ENCODE measurements at places on chromosomes 6 and 20. TPM values are rescaled to one million over a fixed set of nuclear protein-coding genes. Genes with fewer than 3 reads are reported as not detected.

The PTCRA gene
- not detected for polyA plus RNA-seq

The HDGFL1 gene
- polyA plus RNA-seq = not detected

The MYLK4 gene
- polyA plus RNA-seq = 1.8 TPM

The GRM1 gene
- 0.18 TPM for polyA plus RNA-seq

The IRF4 gene
- polyA plus RNA-seq = 0.18 TPM

The C20orf141 gene
- polyA plus RNA-seq = not detected

The TINAG gene
- polyA plus RNA-seq = 37.3 TPM

The KIF25 gene
- 0.76 TPM for polyA plus RNA-seq

The PACSIN1 gene
- polyA plus RNA-seq = 0.57 TPM

DNA sequence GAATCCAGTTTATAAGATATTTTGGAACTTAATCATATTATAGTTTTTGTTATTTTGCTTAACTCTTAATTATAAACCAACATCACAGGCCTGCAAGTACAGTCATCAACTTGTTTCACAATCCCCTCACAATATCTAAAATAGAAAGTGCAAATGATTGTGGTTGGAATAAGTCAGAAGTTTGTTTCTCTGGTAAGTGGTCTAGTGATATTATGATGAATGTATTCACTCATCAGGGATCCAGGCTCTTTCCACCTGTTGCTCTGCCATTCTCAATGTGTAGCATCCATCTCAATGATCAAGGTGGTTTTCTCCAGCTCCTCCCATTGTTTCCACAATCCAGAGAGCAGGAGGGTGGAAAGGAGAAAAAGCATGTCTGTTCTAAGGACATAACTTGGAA, 54.2 kb downstream of the OPN5 start:
- no peak for DNase-seq

DNA sequence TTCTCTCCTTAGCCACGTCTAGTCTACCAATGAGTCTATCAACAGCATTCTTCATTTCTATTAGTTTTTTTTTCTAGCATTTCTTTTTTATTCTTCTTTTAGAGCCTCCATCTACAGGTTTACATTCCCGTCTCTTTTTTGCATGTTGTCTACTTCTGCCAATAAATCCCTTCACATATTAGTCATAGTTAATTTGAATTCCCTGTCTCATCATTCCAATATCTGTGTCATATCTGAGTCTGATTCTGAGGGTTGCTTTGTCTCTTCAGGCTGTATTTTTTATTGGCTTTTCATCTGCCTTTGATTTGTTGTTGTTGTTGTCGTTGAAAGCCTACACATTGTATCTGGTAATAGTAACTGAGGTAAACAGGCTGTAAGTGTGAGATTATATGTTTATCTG, 104.6 kb downstream of the HMGCLL1 start:
- DNase-seq = no peak

DNA sequence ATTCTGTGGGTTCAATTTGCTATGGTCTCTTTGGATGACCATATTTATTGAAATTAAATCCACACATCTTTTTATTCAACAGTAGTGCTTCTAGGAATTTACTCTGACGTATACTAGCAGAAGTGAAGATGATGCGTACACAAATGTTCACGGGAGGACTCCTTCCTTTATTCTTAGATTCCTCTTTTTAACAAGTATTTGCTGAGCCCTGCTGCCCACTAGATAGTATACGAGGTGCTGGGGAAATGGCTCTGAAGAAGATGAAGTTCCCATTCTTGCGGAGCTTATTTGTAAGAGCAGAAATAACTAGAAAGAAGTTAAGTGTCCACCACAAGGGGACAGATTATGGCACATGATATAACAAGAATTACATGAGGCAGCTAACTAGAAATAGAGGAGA, 145.2 kb downstream of the DOK5 start:
- no peak for DNase-seq

- no peak for DNase-seq
These were observed 316.9 kb downstream of the QKI start for GRCh38 chr6:163731215-163732013.

DNA sequence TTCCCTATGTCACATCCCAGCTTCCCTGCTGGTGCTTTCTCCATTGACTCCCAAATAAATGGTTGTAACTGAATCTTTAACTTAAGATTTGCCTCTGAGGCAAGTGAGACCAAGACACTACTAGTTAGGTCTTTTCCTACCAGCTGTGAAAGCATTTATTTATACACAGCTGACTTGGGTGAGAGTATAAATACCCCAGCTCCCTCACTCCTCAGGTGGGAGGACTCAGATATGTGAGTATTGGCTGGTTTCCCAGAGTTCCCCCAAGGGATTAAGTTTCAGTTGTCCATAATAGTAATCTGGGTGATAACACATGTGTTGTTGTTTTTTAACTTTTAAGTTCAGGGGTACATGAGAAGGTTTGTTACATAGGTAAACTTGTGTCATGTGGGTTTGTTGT, 49.8 kb downstream of the CFAP61 start:
- no peak for DNase-seq

DNA sequence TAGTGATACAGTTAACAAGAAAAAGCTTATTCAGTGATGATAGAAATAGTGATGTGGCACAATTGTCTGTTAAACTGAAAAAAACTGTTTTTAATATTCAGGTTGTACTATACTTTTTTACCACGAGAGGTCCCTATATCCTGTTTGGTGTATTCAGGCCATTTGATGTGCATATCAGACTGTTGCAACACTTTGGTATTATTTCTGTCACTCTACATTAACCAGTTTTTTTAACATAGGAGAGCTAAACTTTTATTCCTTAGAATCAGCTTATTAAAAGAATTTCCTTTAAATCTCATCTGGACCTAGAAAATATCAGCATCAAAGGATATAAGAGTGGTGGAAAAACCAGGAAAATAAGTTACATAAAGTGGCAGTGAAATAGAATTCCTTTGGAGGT, 36.8 kb downstream of the TSPYL4 start:
- DNase-seq = no peak

DNA sequence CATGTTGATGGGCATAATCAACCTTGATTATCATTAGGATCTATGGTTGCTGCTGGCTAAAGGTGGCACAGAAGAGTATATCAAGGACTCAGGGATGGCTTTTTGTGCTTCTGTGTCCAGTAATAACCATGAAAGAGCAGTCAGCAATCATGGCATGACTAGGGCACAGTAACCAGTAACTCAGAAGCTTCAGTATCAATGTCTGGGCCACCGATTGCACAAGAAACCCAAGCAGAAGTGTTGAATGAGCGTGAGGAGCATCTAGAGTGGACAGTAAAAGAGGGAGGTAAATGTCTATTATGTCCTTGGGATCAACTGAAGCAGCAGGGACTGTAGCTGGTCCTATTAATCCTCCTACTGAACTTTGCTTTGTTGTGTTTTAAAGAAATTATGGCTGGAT, 81.5 kb upstream of the F13A1 start:
- DNase-seq = no peak

GRCh38 chr6:32153564-32154513, at the start of gene PPT2:
PPT2 (plus strand) TSS chr6:32154141; CDS start chr6:32154595, 454 bp downstream.
- peak; percentile 94 for DNase-seq

DNA sequence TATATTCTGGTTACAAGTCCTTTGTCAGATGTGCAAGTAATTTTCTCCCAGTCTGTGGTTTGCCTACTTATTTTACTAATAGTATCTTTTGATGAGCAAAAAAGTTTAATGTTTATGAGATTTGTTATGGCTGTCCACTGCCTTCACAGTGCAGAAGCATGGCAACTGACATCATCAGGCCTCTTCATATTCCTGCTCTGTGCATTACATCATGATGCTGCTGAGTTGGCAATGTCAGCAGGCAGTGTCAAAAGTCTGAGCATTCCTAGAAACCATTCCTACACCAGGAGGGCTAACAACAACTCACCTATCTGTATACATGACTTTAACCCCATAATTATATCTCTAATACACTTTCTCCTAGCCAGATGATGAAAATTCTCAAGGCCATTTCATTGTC, 10.8 kb upstream of the OR2B2 start:
- DNase-seq = no peak

GRCh38 chr6:170089963-170090362, 200.9 kb downstream of the DLL1 start:
- DNase-seq = no peak

DNA sequence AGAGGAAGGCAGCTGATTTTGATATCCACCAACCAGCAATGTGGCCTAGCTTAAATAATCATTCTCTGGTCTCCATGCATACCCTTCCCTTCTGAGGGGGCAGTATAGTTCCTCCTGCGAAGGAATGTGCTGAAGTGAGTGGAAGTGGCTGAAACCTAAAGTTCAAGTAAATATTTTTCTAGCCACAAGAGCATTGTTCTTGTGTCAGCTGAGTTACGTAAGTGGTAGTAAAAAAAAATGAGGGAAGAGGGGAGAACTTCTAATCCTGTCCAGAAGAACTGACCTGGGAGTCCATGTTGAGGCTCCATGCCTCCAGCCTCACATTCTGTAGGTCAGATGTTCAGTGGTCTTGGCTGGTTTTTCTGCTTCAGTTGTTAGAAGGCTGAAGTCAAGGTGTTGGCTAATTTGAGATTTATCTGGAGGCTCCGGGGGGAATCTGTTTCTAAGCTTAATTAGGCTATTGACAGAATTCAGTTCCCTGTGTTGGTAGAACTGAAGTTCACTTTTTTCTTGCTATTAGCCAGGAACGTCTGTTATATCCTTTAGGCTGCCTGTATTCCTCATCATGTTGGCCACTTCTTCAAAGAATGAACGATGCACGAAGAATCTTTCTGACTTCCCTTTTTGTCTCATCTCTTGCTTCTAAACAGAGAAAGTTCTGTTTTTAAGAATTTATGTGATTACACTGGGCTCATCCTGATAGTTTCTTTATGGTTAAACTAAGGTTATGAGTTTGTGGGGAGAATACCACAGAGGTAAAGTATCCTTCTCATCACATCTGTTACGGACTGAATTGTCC, 207.1 kb upstream of the PRSS16 start:
- no peak for DNase-seq

DNA sequence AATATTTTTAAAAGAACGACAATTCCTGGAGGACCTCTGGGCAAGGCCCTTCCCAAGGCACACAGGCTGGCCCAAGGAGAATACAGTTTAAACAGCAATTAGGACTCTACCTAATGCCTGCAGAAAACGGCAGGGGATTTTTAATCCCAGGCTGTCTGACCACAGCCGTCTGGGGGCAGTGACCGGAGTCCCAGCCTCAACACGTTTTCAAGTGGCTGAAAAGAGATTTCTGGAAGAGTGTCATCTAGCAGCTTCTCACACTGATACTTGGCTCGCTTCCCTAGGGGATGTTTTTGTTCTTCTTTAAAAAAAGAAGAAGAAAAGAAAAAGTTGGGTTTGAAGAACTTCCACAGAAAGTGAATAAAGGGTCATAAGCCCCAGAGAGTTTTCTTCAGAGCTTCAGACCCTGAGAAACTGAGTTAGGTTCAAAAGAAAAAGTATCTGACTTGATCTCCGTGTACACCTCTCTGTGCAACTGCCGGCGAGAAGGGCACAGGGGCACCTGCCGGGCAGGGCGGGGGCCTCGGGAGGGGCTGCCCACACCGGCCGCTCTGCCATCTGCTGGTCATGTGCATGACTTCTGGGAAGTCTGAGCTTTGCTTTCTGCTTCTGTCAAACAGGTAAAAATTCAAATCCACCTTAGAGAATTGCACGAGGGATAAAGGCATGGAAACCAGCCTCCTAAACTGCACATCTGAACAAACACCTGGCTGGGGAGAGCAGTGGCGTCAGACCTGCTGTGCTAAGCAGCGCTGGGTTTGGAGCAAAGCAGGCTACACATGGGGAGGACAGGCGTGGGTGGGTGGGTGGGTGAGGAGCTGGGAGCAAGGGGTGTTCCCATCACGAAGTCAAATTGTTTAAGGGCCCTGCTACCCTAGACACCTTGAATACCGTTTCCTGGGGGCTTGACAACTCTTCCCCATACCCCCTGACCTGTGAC, 33.0 kb downstream of the RRBP1 start:
- DNase-seq = no peak

DNA sequence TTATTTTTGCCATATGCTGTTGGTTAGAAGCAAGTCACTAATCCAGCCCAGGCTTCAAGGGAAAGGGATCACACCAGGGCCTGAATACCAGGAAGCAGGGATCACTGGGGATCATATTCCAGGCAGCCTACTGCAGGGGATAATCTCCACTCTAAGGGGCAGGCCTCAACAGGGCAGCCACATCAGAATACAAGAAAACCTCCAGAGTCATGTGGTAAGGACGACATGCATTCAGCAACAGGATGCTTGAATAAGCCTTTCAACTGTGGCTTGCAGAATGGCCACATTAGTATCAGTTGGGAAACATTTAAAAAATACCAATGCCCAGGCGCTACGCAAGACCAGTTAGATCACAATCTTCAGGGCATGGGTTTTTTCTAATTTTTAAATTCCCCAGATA, 109.1 kb downstream of the LY86 start:
- DNase-seq = no peak

- DNase-seq = no peak
These were observed 30.6 kb downstream of the SIRPD start for GRCh38 chr20:1526896-1527295.

GRCh38 chr6:129852257-129852858, 8.8 kb downstream of the TMEM244 start:
- no peak for DNase-seq

- peak; percentile 39 for DNase-seq
These were observed 1.0 kb downstream of the CLIC5 start for GRCh38 chr6:46014511-46015118.

GRCh38 chr6:158642097-158642601, 2.4 kb downstream of the DYNLT1 start:
- DNase-seq = no peak

- peak; percentile 17 for DNase-seq
These were observed 164.8 kb downstream of the QKI start for GRCh38 chr6:163579111-163579879.

DNA sequence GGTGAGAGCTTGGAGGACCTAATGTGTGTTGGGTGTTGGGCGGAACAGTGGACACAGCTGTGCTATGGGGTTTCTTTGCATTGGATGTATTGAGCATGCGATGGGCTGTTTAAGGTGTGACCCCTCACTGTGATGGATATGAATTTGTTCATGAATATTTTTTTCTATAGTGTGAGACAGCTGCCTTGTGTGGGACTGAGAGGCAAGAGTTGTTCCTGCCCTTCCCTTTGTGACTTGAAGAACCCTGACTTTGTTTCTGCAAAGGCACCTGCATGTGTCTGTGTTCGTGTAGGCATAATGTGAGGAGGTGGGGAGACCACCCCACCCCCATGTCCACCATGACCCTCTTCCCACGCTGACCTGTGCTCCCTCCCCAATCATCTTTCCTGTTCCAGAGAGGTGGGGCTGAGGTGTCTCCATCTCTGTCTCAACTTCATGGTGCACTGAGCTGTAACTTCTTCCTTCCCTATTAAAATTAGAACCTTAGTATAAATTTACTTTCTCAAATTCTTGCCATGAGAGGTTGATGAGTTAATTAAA, 3.0 kb downstream of the HLA-A start:
- DNase-seq = no peak

DNA sequence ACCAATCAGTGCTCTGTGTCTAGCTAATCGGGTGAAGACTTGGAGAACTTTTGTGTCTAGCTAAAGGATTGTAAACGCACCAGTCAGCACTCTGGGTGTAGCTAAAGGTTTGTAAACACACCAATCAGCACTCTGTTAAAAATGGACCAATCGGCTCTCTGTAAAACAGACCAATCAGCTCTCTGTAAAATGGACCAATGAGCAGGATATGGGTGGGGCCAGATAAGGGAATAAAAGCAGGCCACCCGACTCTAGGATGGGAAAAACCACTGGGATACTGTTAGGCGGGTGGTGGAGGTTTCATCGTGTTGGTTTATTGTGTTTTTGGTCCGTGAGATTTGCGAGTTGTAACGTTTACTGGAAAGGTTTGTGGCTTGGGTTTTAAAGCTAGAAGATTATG, 25.5 kb upstream of the GFOD1 start:
- no peak for DNase-seq

Data from left kidney (tissue), 8 donors.